Esophagus muscularis mucosa (tissue), 4 donors: ENCODE measurements at places on chromosomes 13 and 19. TPM values are rescaled to one million over a fixed set of nuclear protein-coding genes. Genes with fewer than 3 reads are reported as not detected.

DNA sequence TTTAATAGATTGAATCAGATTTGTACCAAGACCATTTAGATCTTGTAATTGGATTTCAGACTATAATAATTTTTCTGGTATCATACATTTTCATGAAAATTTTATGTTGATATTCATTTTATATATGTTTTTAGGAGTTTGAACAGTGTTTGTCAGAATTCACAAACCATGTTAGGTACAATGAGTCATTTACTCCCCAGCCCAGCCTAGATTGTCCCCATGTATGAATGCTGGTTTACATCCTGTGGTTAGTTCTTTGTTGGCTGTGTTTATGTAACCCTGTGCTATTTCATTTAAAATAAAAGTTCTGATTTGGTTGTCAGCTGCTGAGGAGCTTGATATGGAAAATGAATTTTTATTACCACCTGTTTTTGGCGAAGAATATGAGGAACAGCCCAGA is 96.7 kb downstream of the GJA3 start:
- DNase-seq = no peak

- DNase-seq = no peak
Observed at GRCh38 chr19:43564800-43565199, 10.5 kb downstream of the XRCC1 start.

DNA sequence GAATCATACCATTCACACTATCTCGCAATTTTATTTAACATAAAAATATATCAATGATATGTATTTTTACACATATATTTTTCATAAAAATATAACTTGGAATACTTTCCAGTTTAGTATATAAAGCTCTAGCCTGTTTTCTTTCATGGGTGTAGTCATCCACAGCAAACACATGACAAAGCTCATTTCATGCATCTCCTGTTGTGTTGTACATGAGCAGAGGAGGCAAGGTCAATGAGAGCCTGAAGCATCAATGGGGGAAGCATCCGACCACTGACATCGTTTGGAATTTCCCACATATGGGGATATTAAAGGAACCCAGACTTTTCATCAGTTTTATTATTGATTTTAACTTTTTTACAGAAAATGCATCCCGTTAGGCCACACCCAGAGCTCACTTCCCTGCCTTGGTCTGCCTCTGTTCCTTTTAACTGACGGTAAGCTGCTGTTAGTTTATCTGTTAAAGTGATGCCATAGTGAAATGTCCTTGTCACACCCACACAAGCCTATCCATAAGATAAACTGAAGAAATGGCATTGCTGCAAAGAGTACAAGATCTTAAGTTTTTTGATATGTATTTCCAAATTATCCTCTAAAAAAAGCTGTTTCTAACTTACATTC is 44.0 kb downstream of the MIPEP start:
- no peak for DNase-seq

DNA sequence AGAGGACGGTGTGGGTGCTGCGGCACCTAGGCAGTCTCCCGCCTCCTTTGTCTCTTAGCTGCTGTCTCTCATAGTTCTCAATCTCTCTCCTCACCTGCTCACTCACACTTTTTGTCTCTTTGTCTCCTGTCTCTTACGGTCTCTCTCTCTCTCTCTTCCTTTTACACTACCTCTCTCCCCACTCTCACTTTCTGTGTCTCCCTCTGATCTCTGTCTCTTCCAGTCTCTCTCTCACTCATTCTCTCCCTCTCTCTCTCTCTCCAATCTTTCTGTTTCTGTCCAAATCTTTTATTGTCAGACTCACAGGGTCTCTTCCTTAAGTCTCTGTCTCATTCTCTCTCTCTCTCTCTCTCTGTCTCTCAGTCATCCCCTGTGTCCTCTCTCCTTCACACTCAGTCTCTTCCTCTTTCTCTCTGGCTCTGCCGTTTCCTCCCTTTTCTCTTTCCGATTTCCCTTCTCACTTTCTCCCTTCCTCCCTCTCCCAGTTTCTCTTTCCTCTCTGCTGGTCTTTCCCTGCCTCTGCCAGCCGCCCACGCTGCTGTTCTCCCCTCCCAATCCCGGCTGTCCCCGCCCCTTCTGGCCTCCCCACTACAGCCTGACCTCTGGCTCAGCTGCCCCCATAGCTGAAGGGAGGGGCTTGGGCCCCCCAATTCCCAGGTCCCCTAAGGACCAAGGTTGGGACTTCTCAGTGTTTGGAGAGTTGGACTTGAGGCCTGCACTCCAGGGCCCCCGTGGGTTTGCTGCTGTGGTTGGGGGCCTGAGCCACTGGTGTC is at the start of gene PLEKHA4:
TSS of gene PLEKHA4 (minus strand) at position 504 of the 773 bp plus-strand sequence. CDS start 997 bp downstream, outside the sequence.
- DNase-seq = no peak

- no peak for DNase-seq
Observed at GRCh38 chr13:93945621-93946020, 533.9 kb downstream of the DCT start.

DNA sequence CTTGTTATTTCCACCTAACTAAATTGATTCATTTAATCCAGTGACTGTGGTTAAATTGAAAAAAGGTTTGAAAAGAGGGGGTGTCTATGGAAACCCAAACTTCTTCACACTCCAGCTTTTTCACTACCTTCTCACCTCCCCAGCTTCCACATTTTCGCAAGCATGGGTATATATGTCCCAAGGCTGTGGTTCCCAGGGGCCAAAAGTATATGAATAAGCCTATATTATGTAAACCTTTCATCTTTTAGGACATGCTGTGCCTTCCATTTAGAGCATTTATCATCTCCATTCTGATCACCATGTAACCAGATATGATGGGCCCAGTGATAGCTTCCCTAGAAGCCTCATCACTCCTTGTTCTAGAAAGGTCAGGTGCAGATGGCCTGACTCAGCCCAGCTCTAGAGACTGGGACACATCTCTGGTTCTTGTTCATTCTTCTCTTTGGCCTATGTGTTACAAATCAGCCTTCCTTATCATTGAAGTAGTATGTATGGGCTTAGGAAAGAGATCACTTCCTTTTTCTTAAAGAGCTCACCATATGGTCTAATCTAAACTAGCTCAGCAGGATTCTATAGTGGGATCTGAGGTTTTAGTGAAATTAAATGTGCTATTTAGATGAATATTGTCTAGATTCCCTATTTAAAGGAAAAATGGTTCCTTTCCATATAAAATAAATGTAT is 19.5 kb upstream of the ARL11 start:
- DNase-seq = no peak

GRCh38 chr19:36999313-36999712 is 78.9 kb upstream of the ZNF420 start:
- DNase-seq = no peak

MTUS2 gene
- total RNA-seq = 12.9 TPM
